OCI-M1 (cell line): ENCODE measurements at places on chromosomes 16 and 17.

DNA sequence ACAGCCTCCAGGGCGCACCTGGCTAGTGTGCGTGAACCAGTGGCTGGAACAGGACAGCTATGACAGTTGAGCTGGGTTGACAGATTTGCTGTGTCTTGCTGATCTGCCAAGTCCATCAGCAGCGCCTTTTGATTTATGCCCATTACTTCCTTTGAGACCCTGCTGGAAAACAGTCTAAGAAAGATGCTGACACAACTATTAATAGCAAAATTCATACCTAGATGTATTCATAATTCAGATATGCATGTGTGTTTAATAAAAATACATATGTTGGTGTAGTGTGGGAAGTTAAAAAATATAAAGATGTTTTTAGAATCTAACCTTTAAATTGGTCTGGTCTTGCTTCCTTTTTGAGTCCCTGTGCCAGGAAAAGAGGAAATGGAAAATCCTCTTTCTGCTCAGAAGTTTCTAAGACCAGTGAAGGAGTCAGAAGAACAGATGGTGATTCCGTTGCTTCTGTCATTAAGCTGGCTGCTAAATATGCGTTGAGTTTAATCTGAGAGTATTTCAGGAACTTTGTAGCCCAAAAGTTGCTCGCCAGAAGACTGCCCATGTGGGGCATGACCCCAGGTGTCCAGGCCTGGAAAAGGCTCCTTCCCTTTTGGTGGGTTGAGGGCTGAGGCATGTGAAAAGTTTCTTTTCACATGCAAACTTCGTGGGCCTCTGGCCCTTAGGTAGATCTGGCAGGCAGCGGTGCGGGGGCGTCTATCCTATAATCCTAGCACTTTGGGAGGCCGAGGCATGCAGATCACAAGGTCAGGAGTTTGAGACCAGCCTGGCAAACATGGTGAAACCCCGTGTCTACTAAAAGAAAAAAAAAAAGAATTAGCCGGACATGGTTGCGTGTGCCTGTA lies 40.0 kb upstream of the ENDOV start:
- no peak for DNase-seq

GRCh38 chr16:66273644-66274334 lies 92.7 kb upstream of the CDH5 start:
- peak; percentile 12 for DNase-seq

GRCh38 chr16:55444754-55445485 lies 34.1 kb upstream of the MMP2 start:
- DNase-seq = peak; percentile 6

DNA sequence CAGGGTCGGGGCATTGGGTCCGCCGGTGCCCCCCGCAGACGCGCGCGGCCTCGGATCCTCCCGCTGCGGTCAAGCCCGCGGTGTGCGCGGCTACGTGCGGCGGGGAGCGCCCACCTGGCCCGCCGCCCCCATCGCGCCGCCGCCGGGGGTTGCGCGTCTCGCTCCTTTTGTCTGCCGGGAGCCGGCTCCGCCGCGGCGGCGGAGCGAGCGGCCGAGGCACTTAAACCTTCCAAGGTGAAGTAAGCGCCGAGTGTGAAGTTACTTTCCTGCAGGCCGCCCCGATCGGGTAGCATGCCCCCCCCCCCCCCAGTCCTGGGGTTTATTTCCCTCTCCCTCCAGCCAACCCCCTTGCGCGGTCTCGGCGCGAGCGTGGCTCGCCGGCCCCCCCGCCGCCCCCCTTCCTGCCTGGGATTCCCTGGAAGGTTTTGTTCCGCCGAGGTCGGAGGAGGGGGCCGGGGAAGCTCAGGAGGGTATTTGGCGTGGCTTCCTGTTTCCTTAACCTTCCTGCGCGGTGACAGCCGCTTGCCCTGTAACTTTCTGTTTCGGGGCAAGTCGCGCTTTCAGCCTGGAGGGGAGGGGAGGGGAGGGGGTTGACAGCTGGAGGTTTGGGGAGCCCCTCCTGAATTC lies 56.6 kb upstream of the GSE1 start:
- DNase-seq = peak; percentile 68

DNA sequence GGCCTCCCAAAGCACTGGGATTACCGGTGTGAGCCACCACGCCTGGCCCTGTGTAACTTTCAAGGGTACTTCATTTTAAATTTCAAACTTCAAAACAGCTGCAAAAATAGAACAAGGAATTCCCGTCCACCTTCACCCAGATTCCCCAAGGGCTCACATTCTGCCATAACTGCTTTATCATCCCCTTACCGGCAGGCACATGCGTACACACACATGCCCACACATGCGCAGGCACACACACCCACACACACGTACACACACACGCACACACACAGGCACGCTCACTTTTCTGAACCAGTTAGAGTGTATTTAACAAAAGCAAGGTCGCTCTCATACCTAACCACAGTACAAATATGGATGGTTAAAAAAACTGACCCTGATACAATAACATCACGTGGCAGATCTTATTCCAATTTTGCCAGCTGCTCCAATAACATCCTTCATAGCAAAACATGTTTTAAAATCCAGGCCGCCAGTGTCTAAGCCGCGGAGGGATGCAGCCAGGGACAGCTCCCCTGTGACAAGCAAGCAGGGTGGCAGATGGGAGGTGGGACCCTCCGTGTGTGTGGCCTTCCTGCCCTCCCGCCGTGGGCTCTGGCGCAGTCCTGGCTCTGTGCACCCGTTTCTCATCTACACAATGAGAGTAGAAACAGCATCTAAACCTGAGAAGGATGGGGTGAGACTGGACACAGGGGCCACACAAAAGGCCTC lies 23.1 kb downstream of the PDIA2 start:
- no peak for DNase-seq

GRCh38 chr16:51306886-51307595 lies 156.0 kb upstream of the SALL1 start:
- no peak for DNase-seq

DNA sequence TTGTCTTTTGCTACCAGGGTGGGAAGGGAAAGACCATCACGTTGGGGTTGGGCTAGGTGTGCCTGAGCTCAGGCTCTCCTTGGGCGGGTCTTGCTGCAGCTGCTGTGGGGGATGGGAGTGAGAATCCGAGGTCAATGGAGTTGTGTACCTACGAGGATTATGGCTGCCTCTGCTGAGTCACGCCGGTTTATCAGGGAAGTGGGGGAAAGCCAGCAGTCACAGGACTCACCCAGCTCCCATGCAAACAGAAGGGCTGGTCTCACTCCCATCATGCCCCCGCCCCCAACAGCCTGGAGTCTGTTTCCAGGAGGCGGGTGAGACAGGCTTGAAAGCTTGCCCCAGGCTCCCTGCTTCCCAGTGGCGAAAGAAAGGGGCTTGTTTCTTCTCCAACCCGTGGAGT lies 1259.0 kb upstream of the GOT2 start:
- peak; percentile 42 for DNase-seq

DNA sequence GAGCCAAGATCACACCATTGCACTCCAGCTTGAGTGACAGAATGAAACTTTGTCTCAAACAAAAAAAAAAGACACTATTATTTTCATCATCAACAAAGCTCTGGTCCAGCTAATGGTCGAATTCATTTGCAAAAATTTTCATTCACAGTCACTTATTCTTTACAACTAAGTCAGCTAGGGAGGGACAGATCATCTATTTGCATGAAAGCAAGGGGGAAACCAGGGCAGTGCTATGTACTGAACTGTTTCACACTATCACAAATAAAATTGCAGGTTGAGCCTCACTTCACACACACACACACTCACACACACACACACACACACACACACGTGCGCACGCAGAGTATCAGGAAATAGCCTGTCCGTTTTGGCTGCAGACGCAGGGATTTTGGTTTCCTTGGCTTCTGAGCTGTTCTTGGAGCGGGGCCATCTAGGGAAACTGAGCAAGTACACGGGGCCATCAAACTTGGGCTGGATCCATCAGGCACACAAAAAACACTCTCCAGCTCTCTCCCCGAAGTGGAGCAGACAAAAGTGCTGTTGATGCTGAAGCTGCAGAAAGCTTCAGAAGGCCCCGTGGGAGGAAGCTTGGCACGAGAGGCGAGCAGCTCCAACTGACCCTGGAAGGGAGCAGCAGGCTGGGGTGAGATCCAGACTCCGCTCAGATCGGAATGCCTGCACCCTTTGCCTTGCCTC lies 44.3 kb upstream of the HELZ start:
- DNase-seq = no peak

DNA sequence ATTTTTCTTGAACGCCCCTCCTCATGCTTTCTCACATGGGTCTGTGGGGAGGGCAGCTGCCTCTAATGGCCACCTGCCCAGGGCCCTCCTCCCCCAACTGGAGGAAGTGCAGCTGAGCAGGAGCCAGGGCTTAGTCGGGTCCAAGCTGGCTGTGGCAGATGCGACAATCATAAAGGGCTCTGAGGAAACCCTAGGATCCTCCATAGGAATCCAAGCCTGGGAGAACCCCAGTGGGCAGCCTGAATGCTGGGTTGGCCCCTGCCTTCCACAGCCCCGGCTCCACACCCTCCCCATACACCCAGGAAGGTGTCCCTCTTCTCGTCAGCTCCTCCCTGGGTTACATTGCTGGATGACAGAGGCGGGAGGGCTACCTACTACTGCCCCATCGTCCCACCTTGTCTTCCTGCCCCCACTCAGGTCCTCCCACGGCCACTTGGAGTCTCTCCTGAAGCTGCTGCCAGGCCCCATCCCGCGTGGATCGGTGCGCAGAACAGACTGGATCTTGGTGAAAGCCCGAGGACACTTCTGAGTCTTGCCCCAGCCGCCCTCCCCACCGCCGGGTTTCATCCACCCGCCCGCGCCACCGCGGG lies 15.6 kb upstream of the CBFB start:
- DNase-seq = no peak

- DNase-seq = no peak
These were observed 823 bp downstream of the TNRC6C start for GRCh38 chr17:77959126-77959925.

- no peak for DNase-seq
These were observed 2.6 kb upstream of the ADORA2B start for GRCh38 chr17:15942207-15942833.

GRCh38 chr16:27366687-27367460 lies 35.1 kb upstream of the IL21R start:
- no peak for DNase-seq

DNA sequence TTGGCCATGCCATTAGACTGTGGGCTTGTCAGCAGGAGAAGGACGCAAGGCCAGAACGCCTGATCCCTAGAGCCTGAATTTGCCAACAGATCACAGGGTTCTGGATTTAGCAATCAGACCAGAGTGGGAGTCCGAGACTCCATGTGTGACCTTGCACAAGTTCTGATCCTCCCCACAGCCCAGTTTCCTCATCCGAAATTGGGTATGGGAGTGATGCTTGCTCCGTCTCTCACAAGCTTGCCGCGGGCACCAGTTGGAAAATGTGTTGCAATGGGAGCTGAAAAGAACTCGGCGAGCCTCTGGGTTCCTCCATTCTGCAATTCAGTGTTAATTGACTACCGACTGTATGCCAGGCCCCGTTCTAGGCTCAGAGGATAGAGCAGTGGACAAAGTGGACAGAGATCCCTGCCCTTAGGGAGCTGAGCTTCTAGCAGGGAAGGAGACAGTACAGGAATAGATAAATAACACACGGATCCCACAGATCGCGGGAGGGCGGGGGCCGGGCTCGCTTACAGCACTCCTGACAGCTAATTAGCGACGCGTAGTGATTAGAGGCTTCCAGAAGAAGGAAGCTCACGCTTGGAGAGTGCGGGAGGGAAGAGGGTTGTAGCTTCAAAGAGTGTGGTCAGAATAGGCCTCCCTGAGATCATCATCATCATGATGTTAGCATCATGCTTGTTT lies 150.4 kb upstream of the CIBAR2 start:
- DNase-seq = no peak

DNA sequence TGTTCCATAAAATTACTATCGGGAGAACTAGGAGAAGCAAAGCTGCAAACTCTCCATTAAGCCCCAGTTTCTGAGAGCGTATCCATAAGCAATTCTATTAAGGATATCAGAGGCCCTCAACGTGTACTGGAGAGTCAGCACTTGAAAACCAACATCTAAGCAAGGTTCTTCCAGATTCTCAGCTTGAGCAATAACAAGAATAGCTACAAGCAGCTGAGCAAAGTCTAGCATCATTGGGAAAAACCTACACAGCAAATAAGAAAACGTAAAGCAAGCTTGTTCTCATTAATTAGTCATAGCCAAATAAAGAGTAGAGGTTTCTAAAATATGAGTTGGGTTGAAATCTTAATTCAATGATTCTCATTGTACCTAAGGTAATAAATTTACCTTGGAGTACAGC lies 26.9 kb upstream of the COX10 start:
- no peak for DNase-seq

GRCh38 chr17:58517378-58517927 lies 3.0 kb upstream of the MTMR4 start:
- DNase-seq = no peak

- DNase-seq = peak; percentile 93
These were observed 2.9 kb downstream of the RNASEK start for GRCh38 chr17:7014995-7015958.

DNA sequence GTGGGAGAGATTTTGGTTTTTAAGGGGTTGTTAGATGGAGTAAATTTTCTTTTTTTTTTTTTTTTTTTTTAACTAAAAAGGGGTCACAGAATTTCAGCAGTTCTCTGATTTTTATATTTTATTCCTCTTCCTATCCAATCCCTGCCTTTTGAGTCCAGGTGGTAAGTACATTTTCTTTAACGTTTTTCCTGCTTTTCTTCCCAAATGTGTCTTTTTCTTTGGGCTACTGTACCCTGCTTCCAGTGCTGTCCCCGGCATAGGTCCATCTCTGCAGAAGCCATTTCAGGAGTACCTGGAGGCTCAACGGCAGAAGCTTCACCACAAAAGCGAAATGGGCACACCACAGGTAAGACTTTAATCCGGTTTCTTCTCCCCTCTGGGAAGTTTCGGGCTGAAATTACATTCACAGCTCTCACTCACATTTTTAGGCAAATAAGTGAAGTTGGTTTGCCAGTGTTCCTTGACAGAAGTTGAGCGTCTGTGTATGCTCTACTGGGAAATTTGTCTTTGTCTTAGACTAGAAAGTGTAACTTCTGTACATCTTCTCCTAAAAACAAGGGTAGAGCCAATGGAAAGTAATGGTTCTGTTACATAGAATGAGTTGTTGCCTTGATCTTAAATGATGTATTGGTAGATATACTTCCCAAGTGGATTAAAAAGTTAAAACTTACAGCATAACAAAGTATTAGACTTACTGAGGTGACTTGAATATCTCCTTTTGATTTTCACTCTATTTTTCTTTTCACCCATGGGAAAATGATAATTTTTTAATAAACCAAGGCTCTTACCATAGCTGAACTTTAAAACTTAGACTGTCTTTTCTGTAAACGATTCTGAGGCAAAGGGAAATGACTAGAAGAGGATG lies 54.5 kb downstream of the TUBD1 start:
- peak; percentile 79 for DNase-seq

DNA sequence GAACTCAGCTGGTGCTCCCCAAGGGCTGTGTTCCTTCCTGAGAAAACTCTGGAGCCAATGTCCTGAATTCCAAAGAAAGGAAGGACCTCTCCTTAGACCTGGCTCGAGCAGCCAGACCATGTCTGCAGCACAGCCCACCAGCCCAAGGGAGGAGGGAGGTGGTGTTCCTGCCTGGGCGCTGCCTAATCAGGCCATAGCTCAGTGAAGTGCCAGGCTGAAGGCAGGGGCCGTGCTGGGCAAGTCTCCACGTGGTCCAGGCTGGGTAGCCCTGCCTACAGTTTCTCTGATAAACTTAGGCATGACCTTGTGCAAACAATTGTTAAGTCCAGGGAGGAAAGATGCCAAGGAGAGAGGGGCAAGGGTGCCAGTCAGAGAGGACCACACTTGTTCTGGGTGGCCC lies 76.8 kb downstream of the MPRIP start:
- DNase-seq = no peak

- DNase-seq = no peak
These were observed 516 bp downstream of the SLC16A6 start for GRCh38 chr17:68290268-68290954.
